ENCODE measurements at places on chromosomes 1 and 21.
A peak's percentile ranks its signal among the peaks of the same experiment; 100 is the strongest.

GRCh38 chr1:201383647-201384405, 6.3 kb upstream of the TNNT2 start:
- no peak for DNase-seq

DNA sequence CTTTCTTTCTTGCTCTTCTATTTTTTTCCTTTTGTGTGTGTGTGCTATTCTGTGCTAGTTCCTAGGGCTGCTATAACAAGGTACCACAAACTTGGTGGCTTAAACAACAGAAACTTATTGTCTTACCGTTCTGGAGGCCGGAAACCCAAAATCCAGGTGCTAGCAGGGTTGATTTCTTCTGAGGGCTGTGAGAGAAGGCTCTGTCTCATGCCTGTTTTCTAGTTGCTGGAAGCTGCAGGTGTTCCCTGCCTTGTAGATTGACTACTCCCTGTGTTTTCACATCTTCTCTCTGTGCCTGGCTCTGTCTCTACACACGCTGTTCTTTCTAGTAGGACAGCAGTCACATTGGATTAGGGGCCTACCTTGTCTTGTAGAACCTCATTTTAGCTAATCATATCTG, 150.9 kb upstream of the DSCAM start:
- DNase-seq: no peak

- no peak for DNase-seq
Measured at GRCh38 chr1:20715406-20715805, 2.4 kb downstream of the KIF17 start.

GRCh38 chr1:44785501-44786137, 2.4 kb downstream of the BEST4 start:
- no peak for DNase-seq

DNA sequence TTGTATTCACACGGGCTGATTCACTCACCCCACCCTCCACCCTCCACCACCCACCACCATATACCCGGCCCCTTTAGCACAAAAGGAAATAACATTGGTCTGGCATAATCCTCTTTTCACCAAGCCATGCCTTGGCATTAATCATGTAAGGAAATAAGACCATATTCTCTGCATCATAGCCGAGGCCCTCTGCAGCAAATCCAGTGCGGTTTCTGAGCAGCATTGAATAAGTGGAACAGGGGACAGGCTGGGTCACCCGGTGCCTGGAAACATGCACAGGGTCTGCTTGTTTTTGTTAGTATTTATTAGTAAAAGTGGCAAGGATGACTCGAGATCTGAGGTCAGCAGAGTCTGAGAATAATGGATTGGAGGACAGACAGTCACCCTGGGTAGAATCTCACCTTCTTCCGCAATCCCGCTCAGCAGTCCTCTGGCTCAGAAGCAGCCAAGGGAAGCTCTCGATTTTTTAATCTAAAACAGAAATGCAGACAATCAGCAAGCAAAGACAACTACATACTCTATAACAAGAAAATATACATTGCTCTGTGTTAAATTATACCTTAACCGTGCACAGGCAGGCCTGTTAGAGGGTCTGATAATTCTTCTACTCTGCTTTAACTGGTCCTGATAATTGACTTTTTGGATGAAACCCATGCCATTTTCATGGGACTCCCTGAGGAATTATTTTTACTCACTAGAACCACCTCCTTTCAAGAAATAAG, 52.4 kb upstream of the CDC42BPA start:
- DNase-seq: no peak

DNA sequence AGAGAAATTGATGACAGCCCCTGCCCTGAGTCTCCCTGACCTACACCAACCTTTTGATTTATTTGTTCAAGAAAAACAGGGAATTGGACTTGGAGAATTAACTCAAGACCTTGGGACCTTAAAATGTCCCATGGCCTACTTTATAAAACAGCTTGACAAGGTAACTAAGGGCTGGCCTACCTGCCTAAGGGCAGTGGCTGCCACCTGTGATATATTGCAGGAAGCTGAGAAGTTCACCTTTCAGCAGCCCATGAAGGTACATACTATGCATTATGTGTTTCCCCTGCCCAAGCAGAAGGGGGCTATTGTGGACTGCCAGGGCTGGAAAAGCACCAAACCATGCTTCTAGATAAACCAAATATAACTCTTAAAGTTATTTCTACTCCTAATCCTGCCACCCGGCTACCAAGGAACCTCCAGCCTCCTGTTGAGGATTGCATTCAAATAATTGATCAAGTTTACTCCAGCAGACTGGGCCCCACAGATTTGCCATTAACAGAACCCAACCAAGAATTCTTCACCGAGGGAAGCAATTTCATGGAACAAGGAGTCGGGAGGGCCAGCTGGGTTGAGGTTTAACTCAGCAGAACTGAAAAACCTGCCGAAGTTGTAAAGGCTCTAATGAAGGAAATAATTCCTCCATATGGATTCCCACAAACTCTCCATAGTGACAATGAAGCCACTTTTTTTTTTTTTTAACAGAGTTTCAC, 28.2 kb downstream of the LACTBL1 start:
- DNase-seq: no peak

- DNase-seq: no peak
Measured at GRCh38 chr21:41977034-41977950, 23.5 kb upstream of the C2CD2 start.

- peak; percentile 39 for DNase-seq
Measured at GRCh38 chr1:203673550-203674411, 47.1 kb downstream of the ATP2B4 start.

GRCh38 chr1:23756676-23757075, 13.4 kb downstream of the ELOA start:
- DNase-seq: no peak

GRCh38 chr1:29785554-29785953, 549.2 kb downstream of the PTPRU start:
- DNase-seq: no peak

DNA sequence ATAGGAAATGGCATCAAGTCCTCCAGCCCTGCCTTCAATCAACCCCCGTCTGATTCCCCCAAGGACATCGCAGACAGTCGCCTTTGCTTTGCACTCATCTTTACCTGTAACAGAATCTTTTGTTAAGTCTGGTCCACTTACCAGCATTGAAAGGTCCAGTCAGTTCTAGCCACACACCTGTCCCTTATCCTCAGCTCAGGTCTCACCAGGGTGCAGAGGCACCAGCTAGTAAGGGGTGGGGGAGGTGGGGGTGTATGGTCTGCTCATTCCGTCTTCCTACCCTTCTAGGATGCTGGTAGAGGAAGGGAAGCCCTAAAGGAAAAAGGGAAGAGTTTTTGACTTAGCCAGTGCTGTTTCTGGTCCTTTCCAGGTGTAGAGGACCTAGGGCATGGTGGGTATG, 427.7 kb downstream of the MATN1 start:
- no peak for DNase-seq

DNA sequence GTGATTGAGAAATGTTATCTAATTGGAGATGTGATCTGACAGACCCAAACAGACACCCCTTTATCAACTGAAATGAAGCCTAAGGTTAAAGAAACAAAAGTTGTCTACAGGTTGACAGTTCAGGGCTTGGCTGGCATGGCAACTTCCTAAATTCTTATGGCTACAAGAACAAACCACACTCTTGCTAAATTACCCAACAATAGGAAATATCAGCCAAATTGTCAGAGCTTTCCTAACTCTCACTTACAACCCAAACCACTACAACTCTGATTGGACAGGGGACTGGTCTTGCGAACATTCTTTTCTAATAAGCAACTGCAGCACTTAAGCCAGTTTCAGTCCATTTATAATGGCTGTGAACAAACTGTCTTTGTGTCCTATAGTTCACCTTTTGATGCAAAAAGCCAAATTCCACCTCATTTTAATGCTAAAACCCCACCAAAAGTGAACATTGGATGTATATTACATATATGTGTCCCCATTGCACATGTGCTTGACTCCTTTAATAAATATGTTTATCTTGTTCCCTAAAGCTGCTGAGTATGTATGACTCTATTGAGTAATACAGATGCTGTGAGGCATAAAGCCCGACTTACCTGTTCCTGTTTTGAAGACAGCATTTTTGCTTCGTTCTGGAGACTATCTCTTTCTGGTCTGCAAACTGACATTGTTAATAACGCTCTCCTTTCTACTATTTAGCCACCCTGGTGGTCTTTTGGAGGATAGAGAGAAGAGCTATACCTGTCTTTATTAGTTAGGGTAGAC, 101.3 kb upstream of the HMCN1 start:
- DNase-seq: no peak

DNA sequence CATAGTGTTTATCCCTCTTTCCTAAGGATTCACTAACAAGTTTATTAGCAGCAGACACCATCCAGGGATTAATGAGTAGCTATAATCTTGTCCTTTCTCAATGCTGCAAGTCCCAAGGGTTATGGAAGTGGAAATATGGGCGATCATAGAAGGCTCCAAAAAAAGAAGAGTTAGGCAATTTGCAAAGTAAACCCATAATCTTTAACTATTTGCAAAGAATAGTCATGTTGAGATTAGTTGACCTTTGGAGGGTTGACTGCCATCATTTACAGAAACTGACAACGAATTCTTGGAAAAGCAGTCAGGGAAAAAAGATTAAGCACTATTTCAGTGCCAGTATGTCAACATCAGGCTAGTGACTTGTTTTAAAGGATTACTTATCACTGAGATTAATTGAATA, 169.9 kb downstream of the KCNT2 start:
- DNase-seq: no peak

GRCh38 chr21:21187579-21187978, 189.4 kb downstream of the NCAM2 start:
- no peak for DNase-seq

GRCh38 chr1:84582802-84583587, 8.8 kb upstream of the CTBS start:
- no peak for DNase-seq

DNA sequence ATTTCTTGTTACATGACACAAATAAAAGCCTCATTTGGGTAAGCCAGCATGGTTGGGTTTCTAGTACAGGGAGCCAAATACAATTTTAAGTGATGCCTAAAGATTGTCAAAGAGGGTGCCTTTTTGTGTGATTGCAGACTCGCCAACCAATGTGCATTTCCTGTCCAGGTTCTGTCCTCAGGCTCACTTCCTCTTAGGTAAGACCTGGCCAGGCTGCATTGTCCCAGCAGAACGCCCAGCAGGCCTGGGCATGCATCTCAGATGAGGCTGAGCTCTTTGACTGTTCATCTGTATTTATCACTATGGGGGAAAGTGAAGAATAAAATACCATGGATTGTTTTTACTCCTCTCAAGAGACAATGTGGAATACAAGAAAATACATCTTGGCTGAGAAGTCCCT, 49.7 kb downstream of the KCNC4 start:
- DNase-seq: no peak

GRCh38 chr1:3914911-3915310, 14.8 kb upstream of the C1orf174 start:
- DNase-seq: no peak

DNA sequence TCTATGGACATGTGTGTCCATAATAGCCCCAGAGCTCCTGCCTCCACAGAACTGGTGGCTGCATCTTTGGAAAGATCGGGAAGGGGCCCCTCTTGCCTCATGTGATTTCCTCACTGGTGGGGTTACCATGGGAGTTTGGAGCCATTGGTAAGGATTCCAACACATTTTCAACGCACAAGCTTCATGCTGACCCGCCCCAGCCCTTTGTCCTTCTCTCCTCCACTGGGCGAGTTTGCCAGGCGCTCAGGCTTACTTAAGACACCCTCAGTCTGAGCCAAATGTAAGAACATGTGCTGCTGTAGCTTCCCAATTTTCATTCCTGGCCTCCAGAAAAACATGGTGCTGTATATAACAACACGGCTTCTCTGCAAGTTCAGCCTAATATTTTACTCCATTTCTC, 72.4 kb downstream of the ATP5PO start:
- no peak for DNase-seq

GRCh38 chr1:152543820-152544219, 22.8 kb downstream of the LCE3E start:
- no peak for DNase-seq

- DNase-seq: no peak
Measured at GRCh38 chr1:200445213-200445612, 35.4 kb upstream of the ZNF281 start.

GRCh38 chr1:152926091-152926490, 17.7 kb downstream of the IVL start:
- DNase-seq: no peak

DNA sequence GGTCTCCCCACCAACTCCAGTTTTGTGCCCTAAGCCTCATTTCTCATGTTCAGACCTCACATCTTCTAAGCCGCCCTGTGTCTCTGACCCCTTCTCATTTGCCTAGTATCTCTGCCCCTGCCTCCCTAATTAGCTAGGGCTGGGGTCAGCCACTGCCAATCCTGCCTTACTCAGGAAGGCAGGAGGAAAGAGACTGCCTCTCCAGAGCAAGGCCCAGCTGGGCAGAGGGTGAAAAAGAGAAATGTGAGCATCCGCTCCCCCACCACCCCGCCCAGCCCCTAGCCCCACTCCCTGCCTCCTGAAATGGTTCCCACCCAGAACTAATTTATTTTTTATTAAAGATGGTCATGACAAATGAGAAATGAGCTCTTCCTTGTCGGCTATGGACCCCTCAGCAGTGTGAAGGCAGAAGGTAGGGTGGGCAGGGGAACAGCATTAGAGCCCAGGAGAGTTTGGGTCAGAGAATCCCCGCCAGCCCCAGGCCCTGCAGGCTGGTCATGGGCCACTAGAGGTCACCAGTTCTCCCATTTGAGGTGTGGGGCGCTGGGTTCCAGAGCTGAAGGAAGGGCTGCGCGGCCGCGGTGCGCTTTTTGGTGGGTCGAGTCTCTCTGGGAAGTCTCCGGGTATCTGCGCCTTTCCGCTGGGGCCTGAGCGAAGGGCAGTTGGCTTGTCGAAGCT, 11.5 kb downstream of the ADAMTSL4 start:
- peak; percentile 65 for DNase-seq

DNA sequence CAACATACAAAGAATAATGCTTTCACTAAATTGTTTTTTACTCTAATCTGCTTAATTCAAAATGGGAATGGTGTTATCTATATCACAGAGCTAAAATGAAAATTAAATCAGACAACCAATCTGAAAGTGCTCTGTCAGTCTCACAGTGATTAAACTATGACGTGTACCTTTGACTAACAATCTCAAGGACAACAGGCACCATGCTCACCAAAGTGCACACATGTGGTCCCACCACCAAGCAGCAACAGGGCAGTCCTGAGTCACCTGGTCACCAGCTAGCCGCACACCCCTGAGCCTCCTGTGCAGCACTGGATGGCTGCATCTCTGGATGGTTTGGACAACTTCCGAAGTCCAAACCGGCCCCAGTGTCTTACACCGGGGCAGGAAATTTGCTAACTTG, 54.5 kb upstream of the NADK start:
- DNase-seq: no peak

- DNase-seq: no peak
Measured at GRCh38 chr1:20255666-20256065, 35.0 kb upstream of the VWA5B1 start.

Measured in stimulated activated CD8-positive, alpha-beta memory T cell treated with anti-CD3 and anti-CD28 coated beads, Interleukin-2, amount 100 ng/mL, for 1 hour (primary cell).